ENCODE measurements at places on chromosomes 6 and 20.

- DNase-seq, result no peak
These were observed at the start of gene MYL9 for GRCh38 chr20:36541227-36541767. Gene MYL9 (plus strand): TSS chr20:36541519. CDS start chr20:36544885, 3,366 bp downstream.

DNA sequence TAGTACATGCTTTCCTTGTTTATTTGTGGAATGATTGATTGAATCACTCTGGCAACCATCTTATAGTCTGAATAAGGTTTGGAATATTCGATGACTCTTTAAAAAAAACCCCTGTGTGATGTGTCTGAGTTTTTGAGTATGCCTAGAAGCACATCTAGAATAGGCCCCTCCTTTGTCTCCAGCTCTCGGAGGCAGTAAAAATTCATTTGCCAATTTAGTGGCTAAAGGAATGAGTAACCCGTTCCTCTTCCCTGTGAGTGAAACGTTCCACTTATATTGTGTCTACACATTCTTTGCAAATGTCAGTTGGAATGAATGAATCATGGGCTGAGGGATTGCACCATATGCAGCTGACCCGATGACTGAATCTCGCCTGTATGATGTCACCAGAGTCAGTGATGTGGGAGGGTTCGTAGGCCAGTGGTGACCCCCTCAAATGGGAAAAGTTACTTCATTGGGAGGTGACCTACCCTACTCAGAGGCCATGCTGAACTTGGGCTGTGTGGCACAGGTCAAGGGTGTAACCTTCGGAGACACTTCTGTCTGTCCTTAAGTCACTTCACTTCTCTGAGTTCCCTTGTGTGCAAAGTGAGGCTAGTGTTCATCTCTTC, 21.6 kb downstream of the MOCS3 start:
- DNase-seq, result peak; percentile 64

- DNase-seq, result no peak
These were observed 301.2 kb downstream of the PLCB1 start for GRCh38 chr20:8433291-8433690.

GRCh38 chr20:48586730-48587129, 241.1 kb downstream of the PREX1 start:
- peak; percentile 12 for DNase-seq

- DNase-seq, result no peak
These were observed 7.3 kb downstream of the AIG1 start for GRCh38 chr6:143068001-143068400.

DNA sequence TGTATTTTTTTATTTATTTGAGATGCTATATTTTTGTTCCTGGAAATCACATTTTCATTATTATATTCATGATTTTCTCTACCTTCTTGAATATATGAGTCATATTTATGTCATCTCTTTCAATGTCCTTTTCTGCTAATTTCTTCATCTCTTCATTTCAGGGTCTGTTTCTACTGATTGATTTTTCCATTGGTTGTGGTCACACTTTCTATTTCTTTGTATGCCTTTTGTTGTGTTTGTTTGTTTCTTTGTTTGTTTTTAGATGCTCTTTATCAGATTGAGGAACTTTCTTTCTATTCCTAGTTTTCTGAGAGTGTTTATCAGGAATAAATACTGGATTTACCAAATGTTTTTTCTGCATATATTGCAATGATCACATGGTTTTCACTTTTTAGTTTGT, 16.9 kb upstream of the MDFI start:
- no peak for DNase-seq

GRCh38 chr6:81476881-81477280, 275.6 kb downstream of the TENT5A start:
- DNase-seq, result no peak

- no peak for DNase-seq
These were observed 80.7 kb downstream of the HIVEP1 start for GRCh38 chr6:12092762-12093161.

DNA sequence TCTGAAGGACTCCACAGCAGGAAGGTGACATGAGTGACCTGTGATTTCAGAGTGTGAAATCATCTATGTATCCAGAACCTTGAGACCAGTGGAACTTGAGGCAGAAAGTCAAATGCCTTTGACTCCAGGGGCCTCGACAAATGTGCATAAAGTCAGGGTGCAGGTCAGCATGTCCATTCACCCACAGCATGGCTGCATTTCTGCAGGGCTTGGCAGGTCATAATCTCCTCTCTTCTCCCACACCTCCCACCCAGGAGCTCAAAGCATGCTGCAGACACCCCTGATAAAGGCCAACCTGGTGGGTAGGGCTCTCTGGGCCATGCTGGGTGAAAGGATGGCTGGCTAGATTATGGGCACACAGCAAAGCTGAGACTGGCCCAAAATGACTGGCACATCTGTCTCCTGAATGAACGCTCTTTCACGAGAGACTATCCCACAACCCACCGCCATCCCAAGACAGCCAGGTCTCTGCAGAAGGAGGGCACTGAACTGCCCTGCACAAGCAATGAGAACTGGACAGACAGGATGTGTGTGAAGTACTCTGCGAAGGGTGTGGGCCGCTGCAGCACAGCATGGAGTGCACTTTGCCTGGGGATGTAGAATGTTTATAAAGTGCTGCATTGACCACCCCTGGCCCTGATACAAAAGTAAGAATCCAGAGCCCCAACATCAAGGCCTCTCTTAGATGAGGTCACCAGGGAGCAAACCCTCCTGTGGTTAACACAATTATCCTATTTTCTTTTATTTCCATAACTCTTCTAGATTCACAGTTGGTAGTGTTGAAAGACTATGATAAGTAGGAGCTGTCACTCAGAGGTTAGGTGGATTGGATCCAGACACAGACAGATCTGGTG, 78.2 kb upstream of the NXT1 start:
- no peak for DNase-seq

DNA sequence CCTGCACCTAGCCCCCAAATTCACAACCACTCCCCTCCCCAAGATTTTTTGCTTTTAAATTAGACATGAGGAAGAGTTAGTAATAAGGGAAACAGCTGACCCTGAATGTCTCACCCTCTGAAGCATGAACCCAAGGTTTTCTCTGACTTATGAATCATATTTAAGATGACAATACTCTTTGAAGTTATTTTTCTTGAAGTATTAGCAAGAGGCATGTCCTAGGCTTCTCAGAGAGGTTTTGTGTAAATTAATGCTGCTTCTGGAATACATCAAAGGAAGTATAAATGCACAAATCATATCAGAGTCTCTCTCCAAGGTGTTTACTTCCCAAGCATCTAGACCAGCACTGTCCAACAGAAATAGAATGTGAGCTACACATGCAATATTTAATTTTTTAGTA, 408.1 kb upstream of the MARCKS start:
- DNase-seq, result no peak

DNA sequence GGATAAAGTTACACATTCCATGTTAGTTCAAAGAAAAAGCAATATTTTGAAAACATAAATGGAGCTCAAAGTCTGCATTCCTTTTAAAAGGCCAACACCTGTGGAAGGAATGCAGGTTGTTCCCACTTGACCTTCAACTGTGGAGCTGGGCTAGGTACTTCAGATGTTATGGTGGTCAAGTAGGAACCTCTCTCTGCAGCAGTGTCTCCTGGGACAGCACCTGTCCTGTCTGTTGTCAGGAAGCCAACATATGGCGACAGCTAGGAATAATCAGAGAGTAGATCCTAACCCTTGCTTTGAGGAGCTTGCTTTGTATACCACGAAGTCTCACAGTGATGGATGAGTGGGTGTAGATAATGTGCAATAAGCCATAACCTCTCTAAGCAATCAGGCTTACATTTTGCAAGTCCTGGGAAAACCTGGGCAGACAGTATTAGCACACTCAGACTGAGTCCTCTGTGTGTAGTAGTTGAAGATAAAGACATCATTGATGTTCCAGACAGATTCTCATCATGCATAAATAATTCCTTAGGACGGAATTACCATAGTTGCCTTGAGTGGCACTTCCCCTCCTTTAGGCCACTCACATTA, 347.5 kb downstream of the PRL start:
- no peak for DNase-seq

DNA sequence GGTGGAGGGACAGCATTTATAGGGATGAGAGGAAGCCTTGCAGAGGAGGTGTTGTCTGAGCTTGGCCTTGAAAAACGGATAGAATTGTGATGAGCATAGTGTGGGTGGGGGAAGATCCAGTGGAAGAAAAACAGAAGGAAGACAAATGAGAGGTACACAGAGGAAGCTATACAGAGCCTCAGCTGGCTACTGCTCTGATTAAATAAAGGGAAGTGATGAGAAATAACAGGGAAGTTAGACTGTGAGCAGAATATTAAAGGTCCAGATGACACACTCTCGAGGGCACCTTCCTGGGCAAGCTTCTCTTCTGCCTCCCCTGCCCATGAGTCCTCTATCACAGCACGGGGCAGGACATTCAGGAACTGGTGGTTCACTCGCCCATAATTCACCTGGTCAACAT, 182.3 kb downstream of the KIF16B start:
- no peak for DNase-seq

GRCh38 chr6:150666071-150666470, 66.4 kb downstream of the PLEKHG1 start:
- DNase-seq, result no peak

- no peak for DNase-seq
These were observed 690 bp downstream of the GDAP1L1 start for GRCh38 chr20:44247586-44248409.

- DNase-seq, result no peak
These were observed 144.0 kb downstream of the SIM1 start for GRCh38 chr6:100320686-100321085.

- no peak for DNase-seq
These were observed 229.8 kb downstream of the ZMYND8 start for GRCh38 chr20:47126709-47127108.

DNA sequence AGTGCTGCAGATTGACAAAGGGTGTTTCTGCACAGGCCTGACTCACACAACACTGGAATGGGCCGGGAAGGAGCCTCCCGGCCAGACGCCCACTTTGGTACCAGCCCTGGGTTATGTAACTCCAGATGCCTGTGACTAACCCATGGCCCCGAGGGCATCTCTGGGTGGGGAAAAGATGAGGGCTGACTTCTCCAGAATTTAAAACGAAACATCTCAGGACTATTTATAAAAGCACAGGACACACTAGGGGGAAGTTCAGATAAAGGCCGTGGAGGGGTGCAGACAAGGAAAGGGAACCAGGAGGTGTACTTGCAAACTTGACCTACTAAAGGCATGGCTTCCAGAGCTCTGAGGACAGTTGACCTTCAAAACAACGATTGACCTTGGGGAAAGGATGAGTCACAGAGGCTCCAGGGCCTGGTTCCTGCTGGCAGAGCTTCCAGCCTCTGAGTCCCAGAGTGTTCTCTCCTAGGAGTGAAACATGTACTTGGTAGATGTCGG, 196.9 kb downstream of the NFATC2 start:
- DNase-seq, result no peak

GRCh38 chr20:53693262-53693871, 99.7 kb upstream of the ZNF217 start:
- DNase-seq, result no peak

GRCh38 chr6:68447112-68447511, 188.0 kb upstream of the ADGRB3 start:
- DNase-seq, result no peak

- no peak for DNase-seq
These were observed 512.8 kb downstream of the MAFB start for GRCh38 chr20:40176098-40176841.

DNA sequence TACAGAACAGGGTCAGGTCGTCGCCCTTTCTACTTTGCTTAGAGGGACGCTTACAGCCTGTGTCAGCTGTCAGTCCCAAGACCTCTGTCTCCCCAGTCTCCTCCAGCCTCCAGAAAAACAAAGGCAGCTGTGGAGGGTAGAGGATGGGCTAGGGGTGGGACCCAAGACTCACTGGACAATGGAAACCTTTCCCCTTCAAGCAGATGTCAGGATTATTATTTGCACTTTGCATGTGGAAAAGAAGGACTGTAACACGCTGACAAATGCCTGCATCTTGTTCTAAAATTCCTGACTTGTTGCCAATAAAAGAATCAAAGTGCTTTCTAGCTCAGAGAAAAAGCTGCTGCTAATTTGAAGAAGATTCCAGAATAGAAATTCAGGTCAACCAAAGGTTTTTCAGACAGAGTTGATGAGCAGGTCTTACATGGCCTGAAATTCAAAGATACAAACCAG, 58.7 kb downstream of the SNX5 start:
- DNase-seq, result no peak

DNA sequence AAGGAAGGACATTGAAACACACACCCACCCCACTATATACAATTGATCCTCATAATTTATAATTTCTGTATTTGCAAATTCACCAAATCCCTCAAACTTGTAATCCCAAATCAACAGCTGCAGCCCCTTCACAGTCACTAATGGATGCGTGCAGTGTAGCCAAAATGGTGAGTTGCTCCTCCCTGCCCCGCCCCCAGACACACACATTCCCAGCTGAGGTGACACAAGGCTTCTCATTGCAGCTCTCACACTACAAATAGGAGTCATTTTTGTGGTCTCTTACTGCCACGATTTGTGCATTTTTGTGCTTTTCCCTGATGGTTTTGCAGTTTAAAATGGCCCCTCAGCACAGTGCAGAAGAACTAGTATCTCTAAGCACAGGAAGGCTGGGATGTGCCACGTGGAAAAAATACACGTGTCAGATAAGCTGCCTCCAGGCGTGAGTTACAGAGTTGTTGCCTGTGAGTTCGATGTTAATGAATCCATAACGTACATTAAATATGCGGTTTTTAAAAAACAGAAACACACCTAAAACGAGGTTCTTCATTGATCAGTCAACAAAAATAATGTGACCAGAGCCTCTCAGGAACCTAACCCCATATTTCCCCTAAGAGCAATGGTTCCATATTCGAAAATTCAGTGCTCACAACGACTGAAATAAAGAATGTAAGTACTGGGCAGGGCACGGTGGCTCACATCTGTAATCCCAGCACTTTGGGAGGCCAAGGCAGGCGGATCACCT, 8.2 kb downstream of the ATP9A start:
- DNase-seq, result no peak

DNA sequence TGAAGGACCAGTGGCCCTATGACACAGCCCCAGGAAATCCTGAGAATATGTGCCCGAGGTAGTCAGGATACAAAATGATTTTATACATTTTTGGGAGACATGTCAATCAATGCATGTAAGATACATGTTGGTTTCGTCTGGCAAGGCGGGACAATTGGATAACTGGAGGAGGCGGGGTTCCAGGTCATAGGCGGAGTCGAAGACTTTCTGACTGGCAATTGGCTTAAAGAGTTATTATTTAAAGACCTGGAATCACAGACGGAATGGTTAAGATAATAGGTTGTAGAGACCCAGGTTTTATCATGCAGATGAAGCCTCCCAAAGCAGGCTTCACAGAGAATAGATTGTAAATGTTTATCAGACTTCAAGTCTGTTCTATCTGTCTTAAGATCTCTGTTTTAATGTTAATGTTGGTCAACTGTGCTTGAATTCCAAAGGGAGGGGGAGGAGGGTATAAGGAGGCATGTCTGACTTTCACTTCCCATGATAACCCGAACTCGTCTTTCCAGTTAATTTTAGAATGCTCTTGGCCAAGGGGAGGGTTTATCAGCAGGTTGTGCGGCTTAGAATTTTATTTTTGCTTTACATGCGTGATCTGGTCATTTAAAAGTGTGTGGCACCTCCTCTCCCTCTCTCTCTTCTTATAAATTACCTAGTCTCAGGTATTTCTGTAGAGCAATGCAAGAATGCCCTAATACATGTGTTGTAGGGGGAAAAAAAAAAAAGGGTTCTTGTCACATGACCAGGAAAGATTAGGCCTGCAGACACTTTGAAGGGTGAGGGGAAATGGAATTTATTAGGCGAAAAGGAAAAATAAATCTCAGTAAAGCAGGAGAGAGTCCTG, 230.7 kb downstream of the NFATC2 start:
- no peak for DNase-seq

- no peak for DNase-seq
These were observed 83.4 kb downstream of the NOL4L start for GRCh38 chr20:32501709-32502108.
